Fibroblast of skin of back (primary cell): ENCODE measurements at places on chromosomes 6 and 20.

DNA sequence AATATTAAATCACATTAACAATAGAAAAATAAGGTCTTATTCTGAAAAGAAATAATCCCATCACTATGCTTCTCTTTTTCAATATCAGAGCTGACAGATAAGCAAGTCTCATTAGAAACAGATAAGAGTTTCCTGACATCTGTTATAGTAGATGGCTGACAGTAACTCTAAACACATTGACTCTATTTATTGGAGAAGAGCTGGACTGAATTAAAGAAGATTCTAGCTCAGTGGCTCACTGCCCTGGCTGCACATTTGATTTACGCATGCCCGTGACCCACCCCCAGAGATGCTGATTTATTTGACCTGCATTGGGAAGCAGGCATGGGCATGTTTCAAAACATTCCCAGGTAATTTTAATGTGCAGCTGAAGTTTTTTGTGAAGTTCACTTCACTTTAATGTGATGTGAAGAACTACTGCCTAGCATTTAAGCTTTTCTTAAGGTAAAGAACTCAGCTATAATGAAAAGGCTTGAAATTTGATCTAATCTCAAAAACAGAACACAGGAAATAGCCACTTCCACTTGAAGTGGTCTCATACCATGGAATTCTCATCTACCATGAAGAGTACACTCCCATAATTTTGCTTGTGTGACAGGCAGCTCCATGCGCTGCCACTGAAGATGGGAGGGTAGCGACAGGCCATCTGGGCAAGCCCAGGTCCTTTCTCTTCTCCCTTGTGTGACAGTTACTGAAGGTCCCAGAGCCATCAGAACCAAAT lies 162.3 kb downstream of the TPBG start:
- no peak for DNase-seq

DNA sequence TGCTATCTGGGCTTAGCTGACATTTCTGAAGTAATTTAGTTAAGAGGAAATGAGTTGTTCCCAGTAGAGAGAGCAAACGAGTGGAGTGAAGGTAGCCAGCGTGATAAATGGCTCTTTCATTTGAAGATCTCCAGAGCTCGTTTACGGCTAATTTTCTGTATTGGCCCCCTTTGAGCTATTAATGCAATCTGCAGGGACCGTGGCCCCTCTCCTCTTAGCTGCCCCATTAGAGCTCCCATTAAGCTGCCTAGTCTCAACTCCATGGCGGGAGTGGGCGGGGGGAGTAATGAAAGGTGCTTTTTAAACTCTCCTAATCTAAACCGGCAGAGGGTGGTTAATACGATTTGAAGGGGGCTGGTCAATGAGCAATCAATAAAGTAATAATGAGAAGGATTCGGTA lies 12.5 kb downstream of the TFAP2B start:
- DNase-seq: no peak

DNA sequence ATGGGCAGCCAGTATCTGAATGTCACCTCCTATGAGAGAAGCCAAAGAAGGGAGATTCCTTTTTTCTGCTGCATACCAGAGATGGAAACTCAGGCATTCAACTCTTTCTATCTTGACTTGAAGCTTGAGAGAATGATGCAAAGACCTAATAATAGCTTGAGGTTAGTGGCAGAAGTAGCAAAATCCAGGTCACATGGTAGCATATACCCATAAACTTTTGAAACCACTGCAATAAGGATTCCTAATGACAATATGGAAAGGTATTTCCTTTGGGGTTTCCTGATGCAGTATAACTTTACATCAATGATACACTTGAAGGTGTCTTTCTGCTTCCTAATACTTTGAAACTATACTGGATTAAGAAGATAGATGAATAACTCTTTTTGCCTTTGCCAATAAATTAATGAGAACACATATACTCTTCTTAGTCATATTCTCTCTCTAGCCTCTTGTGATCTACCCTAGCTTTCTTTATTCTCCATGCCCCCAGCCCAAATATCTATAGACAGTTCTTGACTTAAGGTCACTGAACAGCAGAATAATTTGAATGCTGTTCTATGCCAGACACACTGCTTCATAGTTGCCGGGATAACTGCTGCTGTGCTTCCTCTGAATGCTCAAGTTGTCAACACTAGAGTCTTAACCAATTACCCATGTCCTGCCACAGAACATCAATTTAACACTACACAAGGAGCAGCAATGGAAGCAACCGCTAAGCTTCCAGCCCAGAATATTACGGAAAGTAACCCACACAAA lies 155.5 kb upstream of the SIM1 start:
- peak; percentile 92 for DNase-seq

DNA sequence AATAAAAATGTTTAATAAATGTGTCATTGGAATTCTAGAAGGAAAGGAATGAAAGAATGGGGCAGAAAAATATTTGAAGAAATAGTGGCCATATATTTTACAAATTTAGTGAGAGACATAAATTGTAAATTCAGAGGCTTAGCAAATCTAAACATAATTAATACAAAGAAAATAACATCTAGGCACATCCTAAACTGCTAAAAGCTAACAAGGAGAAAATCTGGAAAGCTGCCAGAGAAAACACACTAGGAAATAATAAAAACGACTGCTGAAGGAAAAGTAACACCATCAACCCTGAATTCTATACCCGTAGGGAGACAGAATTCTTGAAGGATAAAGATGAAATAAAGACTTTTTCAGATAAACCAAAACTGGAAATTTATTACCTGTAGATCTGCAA lies 23.8 kb downstream of the CYB5R4 start:
- peak; percentile 27 for DNase-seq

- DNase-seq: peak; percentile 67
Measured at GRCh38 chr20:38450412-38450975, 15.4 kb upstream of the SNHG17 start.

DNA sequence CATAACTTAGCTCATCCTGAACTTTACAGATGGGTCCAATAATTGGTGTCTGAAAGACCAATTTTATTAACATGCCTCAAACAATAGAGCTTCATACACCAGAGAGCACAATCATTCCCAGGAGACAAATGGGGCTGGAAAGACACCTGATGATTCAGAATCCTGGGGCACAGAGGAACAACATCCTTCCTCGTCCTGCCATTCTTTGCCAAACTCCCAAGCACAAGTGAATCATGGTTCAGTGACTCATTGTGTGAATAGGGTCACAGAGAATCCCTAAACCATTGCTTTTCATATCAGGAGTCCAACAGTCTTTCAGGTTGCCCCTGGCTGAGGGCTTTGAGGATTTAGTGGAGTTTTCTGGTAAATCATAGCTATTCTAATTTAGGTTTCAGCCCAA lies 266.4 kb upstream of the BMP2 start:
- peak; percentile 84 for DNase-seq

DNA sequence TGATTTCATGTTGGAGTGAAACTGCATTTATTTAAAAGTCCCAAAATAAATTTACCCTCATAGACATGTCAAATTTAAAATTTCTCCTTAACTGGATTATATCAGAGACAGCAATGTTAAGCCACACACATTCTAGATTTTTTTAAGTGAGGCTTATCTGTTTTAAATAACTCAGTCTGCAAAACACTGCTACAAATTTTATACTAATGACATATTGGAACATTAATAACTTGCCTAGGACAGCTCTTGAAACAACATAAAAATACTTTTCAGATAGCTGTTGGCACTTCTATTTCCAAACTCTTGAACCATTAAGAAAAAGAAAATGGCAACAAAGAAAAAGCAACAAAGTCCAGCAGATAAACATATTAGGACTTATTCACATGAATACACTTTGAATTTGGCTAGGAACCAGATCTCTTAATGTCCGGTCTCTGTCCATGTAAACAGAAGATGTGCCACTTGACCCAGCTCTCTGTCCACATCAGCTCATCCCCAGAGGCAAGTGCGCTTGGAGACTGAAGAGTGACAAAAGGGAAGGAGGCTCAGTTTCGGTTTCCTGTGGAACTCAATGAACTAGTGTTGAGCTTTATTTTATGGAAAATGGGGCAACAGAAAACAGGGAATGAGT lies 219.3 kb upstream of the THBS2 start:
- DNase-seq: no peak

DNA sequence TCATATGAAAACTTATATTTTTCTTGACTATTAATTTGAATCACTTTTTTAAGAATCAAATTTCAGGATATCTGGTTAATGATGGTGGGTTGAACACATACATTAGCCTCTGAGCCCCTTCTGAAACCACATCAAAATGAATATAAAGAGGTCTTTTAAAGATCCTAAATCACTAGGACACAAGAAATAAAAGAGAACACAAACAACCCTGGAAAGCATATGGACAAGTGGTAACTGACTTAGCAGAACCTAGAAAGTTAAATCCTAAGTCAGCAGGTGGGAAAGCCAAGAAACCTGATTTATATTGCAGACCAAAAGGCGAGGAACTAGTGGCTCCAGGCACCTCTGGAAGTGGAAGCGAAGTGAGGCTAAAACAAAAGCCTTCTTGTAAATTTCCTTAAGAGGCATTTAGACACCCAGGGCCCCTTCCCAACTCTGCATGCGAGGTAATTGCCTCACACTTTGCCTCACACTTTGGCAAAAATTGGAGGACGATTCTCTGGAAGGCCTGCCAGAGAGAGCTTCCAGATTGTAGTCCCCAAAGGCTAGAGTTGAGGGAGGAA lies 293.9 kb downstream of the KHDC1L start:
- DNase-seq: no peak

GRCh38 chr6:120945905-120946594 lies 388.2 kb downstream of the TBC1D32 start:
- no peak for DNase-seq

DNA sequence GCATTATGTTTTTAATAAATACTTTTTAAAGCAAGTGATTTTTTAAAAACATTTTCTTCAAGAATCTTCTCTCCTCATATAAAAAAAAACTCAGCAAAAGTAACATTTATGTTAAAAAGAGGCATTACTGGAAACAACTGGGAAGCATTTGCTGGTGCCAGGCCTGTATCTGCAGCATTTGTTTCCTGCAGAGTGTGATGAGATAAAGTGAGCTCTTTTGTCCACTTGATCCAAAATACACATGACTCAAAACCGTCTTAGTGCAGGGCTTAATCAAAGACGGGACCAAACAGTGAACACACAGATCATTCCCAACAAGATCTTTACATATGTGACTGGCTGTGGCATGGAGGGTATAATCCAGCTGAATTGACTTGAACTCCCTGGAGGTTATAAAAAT lies 28.3 kb upstream of the RIPPLY2 start:
- no peak for DNase-seq

GRCh38 chr20:18689557-18689956 lies 101.7 kb downstream of the DTD1 start:
- no peak for DNase-seq

GRCh38 chr6:138691595-138692057 lies 81.9 kb upstream of the CCDC28A start:
- peak; percentile 77 for DNase-seq

DNA sequence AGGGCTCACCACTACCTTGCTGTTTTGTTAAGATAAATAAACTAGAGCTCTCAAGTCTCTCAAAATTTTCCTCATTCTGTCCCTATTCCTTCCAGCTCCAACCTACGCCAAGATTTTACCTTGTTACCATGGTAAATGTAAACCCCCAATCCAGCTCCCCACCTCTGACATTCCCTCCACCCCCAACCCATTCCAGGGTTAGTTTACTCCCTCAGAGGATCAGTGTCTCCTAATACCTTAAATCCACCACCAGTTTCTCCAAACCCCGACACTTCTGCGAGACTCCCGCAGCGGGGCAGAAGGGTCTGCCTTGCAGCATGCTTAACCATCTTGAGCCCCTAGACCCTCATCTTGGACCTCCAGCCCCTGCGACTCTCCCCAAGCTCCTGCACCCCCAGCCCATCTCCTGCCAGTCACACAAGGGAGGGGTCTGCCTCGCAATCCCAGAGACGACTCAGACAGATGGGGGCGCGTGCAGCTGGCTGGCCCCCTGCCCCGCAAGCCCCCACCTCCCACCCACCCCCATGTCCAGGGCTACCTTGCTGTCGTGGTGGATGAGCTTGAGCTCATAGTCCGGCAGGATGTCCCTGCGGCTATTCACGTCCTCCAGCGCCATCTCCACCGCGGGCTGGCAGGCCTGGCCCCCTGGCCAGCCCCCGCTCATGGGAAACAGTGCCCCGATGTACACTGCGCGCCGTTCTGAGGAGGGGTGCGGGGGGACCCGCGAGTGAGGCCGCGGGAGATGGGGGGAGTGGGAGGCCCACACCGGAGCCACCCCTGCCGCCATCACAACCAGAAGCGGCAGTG lies 5.8 kb downstream of the GABBR1 start:
- DNase-seq: no peak

DNA sequence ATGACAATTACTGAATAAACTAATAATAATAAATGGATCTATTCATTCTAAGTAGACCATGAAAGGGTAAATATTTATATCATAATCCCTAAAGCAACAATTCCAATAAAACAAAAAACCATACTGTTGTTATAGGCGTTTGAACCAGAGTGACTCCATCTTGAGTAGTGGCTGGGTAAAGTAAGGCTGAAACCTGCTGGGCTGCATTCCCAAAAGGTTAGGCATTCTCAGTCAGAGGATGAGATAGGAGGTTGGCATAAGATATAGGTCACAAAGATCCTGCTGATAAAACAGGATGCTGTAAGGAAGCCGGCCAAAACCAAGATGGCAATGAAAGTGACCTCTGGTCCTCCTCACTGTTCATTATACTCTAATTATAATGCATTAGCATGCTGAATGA lies 8.3 kb downstream of the OR2H1 start:
- DNase-seq: no peak

DNA sequence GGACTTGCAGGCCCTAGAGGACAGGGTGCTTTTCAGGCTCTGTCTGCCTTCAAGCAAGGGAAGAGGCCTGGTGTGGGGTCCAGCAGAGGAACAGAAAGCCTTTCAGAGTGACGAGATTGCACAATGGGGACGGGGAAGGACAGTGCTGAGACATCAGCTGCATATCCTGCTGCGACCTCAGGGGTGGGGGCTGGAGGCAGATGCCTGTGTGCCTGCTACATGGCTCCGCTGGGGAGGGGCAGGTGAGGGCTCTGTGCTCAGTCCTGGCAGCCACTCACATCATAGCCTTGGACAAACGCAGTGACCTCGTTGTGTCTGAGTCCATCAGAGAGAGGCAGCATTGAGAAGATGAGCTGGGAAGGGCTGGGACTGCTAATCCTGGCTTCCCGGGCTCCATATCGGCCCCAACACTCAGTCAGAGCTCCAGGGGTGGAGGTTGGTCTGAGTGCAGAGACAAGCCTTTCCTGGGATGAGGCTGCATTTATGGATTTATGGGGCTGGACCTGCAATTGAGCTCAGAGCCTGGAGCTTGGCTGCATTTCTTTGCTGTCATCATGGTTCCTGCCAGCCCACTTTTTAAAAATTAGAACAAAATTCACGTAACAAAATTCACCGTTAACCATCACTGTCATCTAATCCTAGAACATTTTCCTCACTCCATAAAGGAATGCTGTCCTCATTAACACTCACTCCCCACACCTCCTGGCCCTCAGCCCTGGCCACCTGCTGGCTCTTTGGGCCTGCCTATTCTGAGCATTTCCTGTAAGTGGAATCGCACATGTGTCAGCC lies 196.9 kb upstream of the SLC24A3 start:
- no peak for DNase-seq

DNA sequence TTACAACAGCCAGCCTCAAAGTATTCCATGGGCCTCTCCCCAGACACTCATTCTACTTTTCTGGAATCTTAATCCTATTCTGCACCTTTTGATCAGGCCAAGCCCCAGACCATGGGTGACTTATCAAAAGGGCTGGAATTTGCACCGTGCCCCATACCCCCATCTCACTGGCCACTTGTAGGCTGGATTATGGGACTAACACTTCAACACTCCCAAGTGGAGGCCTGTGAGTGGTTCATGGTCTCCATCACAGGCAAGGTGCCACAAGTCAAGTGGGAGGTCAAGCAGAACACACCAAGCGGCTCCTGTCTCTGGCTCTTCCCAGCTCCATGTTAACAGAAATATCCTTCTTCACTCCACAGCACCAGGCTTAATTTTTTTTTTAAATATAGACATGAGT lies 212.3 kb upstream of the HEY2 start:
- DNase-seq: no peak
